ENCODE measurements at places on chromosomes 1 and 21.

DNA sequence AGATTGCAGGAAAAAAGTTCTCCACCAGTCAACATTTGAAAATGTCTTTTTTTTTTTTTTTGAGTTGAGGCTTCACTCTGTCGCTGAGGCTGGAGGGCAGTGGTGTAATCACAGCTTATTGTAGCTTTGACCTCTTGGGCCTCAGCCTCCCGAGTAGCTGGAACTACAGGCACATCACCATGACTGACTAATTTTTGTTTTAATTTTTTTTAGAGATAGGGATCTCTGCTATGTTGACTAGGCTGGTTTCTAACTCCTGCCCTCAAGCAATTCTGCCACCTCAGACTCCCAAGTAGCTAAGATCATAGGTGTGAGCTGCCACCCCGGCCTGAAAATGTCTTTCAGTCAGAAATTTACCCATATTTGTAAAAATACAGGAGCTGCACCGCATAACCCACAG lies 30.6 kb upstream of the USP24 start:
- no peak for DNase-seq

GRCh38 chr1:225745273-225745672 lies 32.4 kb upstream of the SRP9 start:
- no peak for DNase-seq

DNA sequence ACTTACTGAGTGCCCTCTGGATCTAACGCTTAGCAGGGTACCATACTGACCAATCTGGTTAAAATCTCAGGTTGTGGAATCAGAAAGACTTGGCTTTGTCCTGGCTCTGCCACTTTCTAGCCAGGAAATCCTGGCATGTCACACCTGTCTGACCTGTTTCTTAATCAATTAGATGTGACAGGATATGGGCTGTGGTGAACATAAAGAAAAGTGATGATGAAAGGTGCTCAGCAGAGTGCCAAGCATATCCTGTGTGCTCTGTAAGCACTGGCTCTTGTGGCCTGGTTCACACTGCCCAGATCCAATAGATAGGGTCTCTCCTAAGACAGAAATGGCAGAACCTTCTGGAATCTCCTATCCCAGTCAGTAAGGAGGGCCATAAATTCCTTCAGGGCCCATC lies 53.9 kb downstream of the PHC2 start:
- DNase-seq = no peak

- DNase-seq = no peak
Observed at GRCh38 chr1:64983110-64983509, 16.8 kb upstream of the JAK1 start.

- no peak for DNase-seq
Observed at GRCh38 chr1:61058483-61059245, 23.7 kb upstream of the NFIA start.

GRCh38 chr1:24486331-24487065 lies 16.1 kb upstream of the RCAN3 start:
- no peak for DNase-seq

GRCh38 chr1:168280296-168280927 lies at the start of gene TBX19:
TSS of gene TBX19 (plus strand) at chr1:168280877. CDS start at chr1:168281091, 214 bp downstream.
- DNase-seq = no peak

DNA sequence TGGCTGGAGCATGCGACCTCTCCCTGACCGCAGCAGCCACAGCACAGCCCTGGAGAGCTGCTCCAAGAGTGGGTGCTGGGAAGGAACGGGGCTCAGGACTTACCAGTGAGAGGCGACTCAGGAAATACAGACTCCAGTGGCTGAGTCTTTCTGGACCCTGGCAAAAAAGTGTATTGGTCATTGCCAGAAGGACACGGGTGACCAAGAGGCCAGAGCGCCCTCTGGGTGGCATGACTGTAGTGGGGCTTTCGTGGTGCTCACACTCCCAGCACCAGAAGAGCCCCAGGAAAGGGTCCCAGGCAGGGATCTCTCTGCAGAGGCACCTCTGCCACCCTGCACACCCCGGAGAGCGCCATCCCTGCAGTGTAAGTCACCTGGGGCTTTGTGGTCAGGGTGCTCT lies 8.9 kb upstream of the PRDM16 start:
- DNase-seq = no peak

DNA sequence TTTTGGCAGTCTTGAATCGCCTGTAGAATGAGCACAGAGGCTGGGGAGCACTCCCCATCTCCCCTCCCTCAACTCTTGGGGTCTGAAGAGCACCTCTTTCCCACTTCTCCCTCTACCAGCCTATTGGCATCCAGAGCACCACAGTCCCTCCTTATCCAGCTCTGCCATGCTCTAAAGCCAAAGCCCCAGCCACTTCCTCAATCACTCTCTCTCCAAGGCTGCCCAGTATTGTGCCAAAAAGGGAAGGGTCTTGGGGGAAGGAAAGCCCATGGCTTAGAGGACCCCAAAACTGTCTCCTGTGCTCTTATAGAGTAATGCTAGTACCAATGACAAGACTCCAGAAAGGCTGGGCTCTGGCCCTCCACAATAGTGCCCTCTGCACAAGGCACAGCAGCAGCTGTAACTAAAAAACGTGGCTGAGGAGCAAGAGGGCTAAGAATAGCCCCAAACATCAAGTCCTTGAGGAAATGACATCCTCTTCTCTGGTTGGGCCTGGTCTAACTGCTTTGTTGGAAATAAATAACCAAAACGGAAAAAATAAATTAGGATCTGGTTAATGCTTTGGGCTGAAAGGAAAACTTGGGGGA lies 28.4 kb downstream of the SLC27A3 start:
- DNase-seq = no peak

DNA sequence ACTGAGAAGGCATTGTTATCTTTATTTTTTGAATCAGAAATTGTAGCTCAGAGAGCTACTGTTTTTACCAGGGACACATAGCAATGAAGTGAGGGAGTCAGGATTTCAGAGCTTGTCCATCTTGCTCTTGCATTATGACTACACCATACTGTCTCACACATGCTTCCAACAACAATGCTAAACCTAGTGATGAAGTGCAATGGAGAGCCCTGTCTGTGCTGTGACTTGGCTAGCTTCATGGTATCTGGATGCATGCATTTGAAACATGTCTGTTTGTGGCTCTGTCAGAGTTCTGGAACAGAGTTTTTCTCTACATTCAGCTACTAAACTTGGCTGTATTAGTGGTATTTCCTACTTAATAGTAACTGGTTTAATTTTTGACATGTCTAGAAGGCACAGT lies 7.0 kb downstream of the PLPPR4 start:
- no peak for DNase-seq

DNA sequence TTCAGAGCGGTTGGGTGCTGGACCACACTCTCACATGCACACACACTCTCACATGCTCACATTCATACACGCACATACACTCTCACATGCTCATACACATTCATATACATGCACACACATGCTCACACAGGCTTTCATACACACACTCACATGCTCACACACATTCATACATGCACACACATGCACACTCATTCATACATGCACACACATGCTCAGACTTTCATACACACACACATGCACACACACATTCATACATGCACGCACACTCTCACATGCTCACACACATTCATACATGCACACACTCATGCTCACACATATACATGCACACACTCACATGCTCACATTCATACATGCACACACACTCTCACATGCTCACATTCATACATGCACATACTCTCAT lies 6.0 kb upstream of the CD55 start:
- no peak for DNase-seq

DNA sequence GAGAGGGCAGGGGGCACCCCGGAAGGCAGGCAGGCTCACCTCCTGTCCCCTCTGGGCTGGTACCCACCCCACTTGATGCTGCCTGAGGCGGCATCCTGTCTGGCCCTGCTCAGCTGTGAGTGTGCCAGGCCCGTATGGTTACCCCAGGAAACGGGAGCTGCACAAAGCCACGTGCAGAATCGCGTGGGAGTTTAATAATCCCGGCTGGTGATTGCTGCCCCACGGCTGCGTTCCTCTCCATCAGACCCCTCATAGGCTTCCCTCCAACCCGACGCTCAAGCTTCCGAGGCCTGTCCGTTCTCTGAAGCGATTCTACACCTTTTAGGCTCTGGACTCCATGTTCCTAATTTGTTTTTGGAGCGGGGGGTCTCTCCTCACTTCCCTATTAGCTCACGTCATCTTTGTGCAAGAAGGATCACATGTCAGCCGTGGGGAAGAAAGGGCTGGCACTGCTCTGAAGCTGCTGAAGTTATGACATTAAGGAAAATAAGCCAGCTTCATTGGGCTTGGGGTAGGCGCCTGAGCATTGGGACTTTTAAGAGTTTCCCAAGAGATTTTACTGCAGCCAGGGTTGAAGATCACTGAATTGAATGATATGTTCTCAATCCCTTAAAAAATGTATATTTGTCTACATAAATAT lies 1.1 kb upstream of the B3GALT5 start:
- DNase-seq = no peak

GRCh38 chr1:186785503-186785902 lies 43.2 kb upstream of the PLA2G4A start:
- no peak for DNase-seq

DNA sequence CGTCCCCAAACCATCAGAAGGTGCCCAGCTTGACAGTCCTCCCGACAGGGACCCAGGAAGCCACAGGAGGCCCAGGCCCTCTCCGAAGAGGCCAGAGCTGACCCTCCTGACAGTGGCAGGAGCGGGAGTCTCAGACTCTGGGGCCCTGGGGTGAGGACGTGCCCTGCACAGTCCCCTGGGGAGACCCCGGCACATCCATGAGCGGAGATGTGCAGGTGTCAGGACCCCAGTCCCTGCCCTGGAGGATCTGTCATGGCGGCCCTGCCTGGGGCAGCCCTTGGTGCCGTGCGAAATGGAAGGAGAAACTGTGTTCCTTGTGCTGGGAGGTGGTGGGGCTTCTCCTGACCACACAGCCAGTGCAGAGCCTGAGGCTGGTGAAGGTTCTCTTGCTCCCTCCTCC lies 55.8 kb downstream of the OBSCN start:
- DNase-seq = no peak

DNA sequence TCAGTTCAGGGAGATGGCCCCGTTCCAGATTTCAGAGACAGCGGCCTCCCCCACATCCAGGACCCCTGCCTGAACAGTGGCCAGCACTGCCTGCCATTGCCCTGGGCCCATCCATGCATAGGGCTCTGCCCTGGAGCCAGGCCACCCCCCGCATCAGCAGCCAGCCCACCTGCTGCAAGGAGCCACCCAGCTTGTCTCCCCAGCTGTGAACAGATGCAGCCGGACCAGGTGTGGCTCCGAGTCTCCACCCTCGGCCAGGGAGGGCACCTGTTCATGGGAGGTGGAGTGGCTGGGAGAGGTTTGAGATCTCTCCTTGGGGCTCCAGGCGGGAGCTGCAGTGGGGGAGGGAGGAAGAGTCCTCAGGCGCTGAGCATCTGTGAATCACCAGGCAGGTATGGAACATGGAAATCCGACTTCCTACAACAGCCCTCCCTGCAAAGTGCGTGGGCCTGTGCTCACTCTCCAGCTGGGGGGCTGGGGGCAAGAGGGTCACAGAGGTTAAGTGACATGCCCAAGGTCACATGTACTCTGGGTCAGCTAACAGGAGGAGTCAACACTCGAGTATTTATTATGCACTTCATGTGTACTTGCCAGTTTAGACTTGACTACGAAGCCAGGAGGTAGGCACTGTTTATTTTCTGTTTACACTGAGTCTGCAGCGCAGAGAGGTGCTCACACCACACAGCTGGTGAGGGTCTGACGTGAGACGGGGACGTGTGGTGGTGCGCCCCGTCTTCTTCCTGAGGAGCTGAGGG lies 4.8 kb upstream of the HES5 start:
- no peak for DNase-seq

DNA sequence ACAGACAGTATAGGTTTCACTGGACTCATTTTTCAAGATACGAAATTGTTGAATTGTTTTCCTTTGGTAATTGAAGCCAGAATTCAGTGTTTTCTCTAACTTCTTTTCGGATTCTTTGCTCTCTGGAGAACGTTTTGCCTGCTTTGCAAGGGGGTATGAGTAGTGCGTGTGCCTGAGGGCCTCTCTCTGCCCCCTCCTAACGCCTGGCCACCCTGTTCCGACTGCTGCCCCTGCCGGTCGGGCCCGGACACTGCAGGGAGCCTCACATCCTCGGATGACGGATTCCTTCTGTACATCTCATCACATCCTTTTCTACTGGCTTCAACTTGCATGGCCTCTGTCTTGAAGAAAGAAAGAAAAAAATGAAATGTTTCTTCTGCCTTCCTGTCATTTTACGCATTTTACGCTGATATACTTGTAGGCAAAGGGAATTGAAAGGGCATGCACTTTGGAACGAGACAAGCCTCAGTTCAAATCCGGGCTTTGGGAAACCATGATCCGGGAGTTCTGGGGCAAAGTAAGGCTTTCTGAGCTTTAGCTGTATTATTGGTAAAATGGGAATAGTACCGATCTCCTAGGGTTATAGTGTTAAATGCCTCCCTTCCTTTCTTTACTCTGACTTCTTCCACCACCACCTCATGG lies 65.1 kb downstream of the DISC1 start:
- no peak for DNase-seq

- DNase-seq = no peak
Observed at GRCh38 chr1:168755800-168756418, 26.9 kb upstream of the DPT start.

GRCh38 chr1:53314606-53315005 lies 13.3 kb downstream of the LRP8 start:
- no peak for DNase-seq

- DNase-seq = no peak
Observed at GRCh38 chr1:220062629-220063028, 16.3 kb upstream of the EPRS1 start.

- DNase-seq = no peak
Observed at GRCh38 chr1:156896490-156897033, 3.0 kb downstream of the PEAR1 start.

- DNase-seq = no peak
Observed at GRCh38 chr1:157399343-157399983, 152.9 kb downstream of the FCRL5 start.

- DNase-seq = no peak
Observed at GRCh38 chr21:46471514-46471913, 12.8 kb downstream of the DIP2A start.

DNA sequence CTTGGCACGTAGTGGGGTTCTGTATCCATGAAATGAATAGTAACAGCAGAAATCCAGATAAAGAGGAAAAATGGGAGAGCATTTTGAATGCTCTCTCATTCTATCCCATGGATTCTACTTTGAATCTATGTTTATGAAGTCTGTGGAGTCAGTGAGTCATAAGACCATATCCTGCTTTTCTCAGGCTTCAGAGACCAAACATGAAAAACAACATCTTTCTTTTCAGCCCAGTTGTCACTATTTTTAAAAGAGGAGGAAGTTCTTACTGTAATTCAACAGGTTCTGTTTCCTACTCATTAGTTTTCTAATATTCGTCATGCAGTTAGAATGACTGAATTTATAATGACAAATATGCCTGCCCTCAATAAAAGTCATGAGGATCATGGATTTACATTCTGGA lies 39.4 kb upstream of the CD55 start:
- DNase-seq = no peak

GRCh38 chr21:41250519-41250918 lies 66.1 kb upstream of the FAM3B start:
- no peak for DNase-seq

GRCh38 chr1:81670286-81670685 lies 130.4 kb upstream of the ADGRL2 start:
- peak; percentile 6 for DNase-seq
